Hematopoietic multipotent progenitor cell (in vitro differentiated cells): ENCODE measurements at places on chromosomes 11 and 22.

DNA sequence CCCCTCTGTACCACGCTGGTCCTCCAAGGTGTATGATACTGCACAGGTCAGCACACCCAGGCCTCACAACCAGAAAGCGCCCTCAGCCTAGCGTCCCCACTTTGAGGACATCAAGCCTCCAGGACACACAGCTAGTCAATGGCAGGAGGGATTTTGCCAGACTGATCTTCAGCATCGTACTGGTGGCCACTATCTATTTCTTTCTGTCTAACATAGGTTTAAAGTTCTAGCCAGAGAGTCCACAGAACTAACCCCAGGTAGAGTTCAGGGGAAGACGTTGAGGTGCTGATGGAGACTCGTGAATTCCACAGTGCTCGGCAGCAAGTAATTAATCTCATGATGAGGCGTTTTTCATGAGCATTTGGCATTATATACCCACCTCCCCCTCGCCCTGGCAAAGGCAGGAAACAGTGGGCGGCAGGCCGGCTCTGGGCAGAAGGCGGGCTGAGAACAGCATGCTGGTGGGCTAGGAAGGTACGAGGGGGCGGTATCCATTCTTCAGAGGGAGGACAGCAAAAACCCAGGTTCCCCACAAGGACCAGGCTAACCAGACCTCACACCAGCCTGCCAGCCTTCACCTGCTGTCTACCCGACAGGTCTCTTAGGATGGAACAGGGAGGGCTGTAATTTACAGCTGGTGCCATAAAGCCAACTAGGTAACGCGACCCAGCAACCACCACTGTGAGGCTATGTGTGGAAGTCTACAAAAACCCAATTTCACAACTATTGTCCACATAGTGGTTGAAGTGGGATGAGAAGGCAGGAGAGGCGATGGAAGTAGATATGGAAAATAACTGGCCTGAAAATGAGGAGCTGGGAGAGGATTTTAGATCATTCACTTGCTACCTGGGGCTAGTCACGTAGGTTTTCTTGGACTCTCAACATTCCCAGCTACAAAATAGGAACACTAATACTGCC, 18.5 kb downstream of the MYH9 start:
- DNase-seq: peak; percentile 59

- no peak for DNase-seq
These were observed 37.5 kb upstream of the SLC6A5 start for GRCh38 chr11:20561915-20562314.

- no peak for DNase-seq
These were observed 12.3 kb downstream of the PAX6 start for GRCh38 chr11:31798554-31799434.

- DNase-seq: no peak
These were observed 41.7 kb downstream of the C11orf58 start for GRCh38 chr11:16780146-16780545.

DNA sequence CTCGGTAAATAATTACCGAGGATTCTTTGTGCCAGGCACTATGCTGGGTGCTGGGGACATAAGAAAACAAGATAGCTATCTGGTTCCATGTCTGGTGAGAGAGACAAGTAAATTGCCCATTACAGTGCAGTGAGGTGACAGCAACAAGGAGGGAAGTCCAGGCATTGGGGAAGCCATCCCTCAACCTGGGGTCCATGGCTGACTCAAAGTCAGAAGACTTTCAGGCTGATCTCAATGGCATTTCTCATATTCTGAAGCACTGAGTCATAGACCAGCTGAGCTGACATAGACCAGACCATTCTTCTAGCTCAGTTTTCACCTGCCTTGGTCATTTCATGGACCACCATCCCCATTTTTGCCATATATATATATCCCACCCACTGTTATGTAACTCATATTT, 158.8 kb downstream of the TTC17 start:
- DNase-seq: no peak

- DNase-seq: no peak
These were observed 171.3 kb downstream of the GRIK4 start for GRCh38 chr11:120682866-120683265.

DNA sequence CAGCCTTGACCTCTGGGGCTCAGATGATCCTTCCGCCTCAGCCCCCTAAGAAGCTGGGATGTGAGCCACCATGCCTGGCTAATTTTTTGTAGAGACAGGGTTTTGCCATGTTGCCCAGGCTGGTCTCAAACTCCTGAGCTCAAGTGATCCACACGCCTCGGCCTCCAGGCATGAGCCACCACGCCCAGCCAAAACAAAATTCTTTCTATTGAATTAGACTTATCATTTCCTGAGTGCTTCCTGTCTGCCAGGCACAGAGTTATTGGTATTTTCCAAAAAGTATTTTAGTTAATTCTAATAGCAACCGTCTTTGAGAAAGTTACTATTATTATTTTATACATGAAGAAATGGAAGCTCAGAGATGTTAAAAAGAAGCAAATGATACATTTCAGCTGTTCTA, 61.4 kb upstream of the LMO2 start:
- no peak for DNase-seq

- DNase-seq: peak; percentile 39
These were observed 3.8 kb upstream of the ADORA2A start for GRCh38 chr22:24423519-24424000.

GRCh38 chr11:46849631-46850030, 3.6 kb upstream of the CKAP5 start:
- no peak for DNase-seq

DNA sequence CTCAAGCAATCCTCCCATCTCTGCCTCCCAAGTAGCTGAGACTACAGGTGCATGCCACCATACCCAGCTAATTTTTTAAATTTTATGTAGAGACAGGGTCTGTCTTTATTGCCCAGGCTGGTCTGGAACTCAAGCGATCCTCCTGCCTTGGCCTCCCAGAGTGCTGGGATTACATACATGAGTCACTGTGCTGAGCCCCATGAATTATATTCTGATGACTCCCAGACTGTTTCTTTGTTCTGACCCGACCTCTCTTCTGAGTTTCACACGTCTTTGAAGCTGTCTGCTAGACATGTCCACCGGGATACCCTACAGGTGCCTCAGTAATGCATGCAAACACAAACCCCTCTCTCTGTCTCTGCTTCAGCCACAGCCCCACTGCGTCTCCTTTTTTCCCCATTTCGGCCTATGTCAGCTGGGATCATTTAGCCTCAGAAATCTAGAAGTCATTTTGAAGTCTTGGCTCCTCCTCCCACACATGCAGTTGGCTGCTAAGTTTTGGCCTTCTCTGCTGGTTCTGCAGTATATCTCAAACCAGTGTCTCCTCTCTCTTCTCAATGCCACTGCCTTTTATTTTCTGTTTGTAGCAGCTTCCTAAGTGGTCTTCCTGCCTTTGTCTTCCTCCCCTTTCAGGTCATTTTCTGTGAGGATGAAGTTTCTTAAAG, 4.8 kb downstream of the VPS26B start:
- DNase-seq: no peak
